ENCODE measurements at places on chromosomes 7 and 10. TPM values are rescaled to one million over a fixed set of nuclear protein-coding genes. Genes with fewer than 3 reads are reported as not detected.

DNA sequence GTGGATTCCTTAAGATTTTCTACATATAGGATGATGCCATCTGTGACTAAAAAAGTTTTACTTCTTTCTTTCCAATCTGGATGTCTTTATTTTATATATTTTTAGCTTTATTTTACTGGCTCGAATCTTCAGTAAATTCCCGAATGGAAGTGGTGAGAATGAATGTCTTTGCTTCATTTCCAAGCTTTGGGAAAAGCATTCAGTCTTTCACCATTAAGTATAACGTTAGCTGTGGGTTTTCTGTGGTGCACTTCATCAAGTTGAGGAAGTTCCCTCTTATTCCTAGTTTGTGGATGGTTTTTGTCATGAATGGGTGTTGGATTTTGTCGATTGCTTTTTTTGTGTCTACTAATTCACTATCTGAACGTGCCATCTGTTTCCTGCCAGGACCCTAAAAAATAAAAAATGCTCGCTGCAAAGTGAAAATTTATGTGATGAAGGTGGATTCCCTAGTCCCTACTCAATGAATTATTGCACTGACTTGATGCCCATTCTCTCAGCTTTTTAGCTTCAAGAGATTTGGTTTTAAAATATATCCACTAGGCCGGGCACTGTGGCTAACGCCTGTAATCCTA, 90.2 kb upstream of the CARD11 start:
- no peak for DNase-seq

GRCh38 chr7:121562259-121562658, 166.2 kb upstream of the FAM3C start:
- no peak for DNase-seq

DNA sequence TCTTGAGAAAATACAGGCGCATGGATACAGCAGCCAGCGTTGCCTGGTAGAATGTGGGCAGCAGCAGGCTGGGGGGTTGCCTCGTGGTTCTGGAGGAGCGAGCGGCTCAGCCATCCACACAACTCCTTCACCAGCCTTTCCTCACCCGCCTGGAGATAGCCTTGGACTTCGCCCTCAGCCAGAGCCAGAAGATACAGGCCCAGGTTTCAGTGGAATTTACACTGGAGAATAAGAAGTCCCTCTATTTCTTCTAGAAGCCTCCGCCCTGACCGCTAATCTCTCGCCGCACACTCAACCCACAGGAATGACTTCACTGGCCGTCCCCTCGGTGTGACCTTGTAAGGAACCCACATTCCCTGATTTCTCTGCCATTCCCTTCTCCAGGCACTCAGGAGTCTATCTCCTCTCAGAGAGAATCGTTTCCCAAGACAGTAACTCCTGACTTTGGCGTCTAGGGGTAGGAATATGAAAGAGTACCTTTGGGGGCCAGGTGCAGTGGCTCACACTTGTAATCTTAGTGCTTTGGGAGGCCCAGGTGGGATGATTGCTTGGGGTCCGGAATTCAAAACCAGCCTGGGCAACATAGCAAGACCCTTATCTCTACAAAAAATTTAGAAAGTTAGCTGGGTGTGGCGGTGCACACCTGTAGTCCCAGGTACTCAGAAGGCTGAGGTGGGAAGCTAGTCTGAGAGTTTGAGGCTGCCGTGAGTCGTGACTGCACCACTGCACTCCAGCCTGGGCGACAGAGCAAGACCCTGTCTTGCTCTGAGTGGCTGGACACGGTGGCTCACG, 52.0 kb upstream of the ECHDC3 start:
- DNase-seq: peak; percentile 18

- no peak for DNase-seq
Observed at GRCh38 chr10:106557951-106558733, 606.4 kb downstream of the SORCS1 start.

- no peak for DNase-seq
Observed at GRCh38 chr7:475951-476441, 43.6 kb downstream of the PDGFA start.

DNA sequence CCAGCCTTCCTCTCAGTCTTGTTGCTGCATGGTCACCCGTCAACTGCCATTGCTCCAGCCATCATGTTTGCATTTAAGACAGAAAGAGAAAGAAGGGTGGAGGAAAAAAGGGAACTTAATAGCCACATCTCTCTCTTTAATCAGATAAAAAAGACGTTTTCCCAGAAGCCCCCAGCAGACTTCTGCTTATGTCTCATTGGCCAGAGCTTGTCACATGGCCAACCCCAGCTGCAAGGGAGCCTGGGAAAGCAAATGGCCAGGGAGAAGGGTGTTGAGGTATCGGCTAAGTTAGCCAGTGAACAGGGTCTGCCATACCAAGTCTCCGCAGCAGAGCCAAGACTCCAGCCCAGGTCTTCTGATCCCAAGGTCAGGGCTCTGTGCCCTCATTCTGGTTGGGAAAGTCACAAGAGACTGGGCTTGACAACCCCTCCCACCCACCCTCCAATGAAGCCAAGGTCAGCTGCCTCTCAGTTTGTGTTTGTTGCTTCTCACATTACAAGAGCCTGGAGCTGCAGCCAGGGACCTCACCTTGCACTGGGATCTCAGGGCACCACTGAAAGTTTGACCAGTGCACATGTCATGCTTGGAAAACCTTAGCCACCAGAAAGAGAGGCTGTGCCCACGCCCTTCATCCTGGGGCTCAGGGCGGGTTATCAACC, 80.3 kb upstream of the LYZL2 start:
- DNase-seq: no peak

DNA sequence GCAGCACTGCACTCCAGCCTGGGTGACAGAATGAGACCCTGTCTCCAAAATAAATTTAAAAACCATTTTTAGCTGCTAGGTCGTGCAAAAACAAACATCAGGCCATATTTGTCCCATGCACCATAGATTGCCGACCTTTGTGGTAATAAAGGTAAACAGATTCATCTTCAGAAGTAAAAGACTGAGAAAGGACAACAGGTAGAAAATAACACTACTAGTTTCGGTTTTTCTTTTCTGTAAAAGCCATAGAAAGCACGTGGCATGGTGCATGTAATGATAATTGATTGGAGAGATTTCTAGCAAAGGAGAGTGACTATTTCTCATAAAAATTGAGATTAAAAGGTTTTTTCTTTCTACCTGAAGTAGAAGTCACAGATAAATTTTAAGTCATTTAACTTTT, 93.9 kb downstream of the DNAH11 start:
- DNase-seq: no peak

DNA sequence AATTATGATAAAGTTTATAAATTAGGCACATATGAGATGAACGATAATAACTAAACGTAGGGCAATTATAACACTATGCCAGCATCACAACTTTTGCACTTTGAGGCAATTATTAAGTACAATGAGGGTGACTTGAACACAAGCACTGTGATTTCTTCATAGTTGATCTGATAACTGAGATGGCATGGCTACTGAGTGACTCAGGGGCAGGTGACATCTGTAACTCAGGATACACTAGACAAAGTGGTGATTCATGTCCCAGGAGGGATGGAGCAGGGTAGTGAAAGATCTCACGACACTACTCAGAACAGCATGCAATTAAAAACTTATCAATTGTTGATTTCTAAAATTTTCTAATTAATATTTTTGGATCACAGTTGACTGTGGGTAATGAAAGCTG, 98.3 kb upstream of the ARHGAP21 start:
- DNase-seq: peak; percentile 21

GRCh38 chr7:30379131-30379530, 94.7 kb downstream of the ZNRF2 start:
- no peak for DNase-seq

DNA sequence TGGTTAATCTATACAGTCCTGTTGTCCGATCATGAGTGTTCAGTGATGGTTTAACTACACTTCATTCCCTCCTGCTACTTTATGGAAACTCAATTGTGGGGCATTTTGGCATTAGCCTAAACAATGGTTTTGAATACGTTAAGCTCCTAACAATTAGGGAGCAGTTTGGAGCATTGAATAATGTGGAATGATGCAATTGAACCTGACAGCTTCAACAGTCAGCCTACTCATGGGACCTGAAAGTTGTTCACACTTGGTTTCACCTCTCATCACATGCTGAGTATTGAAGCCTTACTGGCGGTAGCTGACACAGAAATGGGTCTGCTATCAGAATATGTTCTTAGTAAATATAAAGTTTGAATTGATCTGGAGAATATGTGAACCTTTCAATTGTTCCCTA, 186.1 kb downstream of the MLLT10 start:
- no peak for DNase-seq

- DNase-seq: no peak
Observed at GRCh38 chr10:69896606-69897231, 95.0 kb downstream of the COL13A1 start.

- no peak for DNase-seq
Observed at GRCh38 chr10:114694062-114694461, 36.0 kb upstream of the ABLIM1 start.

DNA sequence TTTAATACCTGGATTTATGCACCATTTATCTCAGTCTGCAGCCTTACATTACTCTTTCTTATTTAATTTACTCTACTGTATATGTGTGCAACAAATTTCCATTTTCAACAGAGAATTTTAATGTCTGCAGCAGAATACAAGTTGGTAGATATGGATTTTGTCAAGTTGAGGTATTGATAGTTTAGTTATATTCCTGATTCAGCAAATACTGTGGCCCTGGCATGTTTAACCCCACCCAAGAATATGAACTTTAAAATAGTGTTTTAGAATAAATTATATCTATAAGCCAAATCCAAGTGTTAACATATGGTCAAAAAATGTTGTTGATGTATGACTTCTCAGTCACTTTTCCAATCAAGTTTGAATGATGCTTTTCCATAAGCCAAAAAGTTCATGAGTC, 378.4 kb upstream of the NRG3 start:
- DNase-seq: no peak

DNA sequence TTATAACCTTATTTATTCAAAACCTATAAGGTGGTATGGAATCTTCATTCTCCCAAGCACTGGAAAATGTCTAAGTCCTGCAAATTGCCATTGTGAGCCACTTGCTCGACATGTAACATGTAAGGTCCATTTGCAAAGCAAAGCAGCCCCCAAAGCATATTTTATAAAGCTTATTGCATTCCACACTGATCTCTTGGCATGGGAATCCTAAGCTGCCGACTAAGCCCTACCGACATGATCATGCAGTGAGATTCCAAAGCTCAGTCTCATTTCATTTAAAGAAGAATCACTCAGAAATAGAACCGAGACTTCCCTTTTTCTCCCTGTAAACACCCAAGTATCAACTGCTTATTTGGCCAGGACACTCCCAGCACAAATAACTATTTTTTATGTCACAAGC, 333.4 kb upstream of the MYO3A start:
- DNase-seq: no peak

DNA sequence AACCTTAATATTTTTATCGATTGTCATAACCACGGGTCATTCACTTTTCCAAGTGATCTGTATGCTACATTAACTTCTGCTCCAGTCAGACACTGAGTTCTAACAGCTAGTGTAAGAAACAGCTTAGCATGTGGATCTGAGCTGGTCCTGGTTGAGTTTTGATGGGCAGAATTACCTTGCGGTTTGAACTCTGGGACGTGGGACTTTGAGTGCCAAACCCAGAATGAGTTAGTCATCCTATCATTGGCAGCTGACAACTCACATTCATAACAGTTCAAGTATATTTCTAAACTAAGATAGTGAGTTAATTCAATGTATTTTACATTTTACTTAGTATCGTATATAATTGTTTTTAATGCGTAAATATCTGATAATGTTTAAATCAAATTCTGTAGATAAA, 43.2 kb downstream of the C7orf33 start:
- no peak for DNase-seq

DNA sequence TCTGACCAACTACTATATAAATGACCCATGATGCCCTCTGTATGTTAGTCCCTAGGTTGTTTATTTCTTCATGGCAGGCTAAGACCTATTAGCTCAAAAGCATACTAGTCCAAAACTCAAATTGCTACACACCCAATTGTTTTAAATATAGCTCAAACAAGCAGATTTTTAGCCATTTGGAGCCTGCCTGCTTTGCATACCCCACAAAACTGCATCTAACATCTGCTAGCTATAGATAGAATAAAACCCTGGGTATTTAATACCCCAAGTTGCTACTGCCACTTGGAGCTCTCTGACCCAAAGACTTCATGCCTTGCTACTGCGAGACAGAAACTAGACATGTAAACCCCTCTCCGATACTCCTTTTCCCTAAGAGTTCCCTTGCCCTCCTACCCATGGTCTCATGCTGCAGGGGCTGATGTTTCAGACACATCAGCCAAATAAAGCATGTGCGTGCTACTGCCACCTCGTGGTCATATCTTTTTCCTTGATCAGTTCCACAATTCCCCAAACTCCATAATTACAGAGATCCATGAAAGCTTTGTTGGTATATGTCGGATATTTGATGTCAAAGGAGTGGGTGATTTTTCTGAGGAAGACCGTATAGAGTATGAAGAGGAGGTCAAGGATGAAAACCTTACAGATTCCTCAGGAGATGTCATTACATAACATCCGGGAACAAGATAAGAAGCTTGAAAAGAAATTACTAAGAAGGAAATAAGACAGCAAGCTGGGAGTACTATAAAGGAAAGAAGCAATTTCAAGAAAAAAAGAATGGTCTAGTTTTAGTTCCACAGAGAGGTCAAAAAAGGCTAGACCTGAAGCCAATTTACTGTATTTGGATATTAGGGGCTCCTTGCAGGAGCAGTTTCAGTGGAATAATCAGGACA, 386.6 kb downstream of the SH2D4B start:
- peak; percentile 33 for DNase-seq

C7orf33 gene
- total RNA-seq: not detected

HNRNPA2B1 gene
- 135 TPM for total RNA-seq

SORCS1 gene
- total RNA-seq: not detected

MYL10 gene
- total RNA-seq: not detected

VAX1 gene
- not detected for total RNA-seq
